Stimulated activated CD8-positive, alpha-beta memory T cell treated with anti-CD3 and anti-CD28 coated beads, Interleukin-12 subunit alpha, Interleukin-12 subunit beta, amount 100 ng/mL, for 1 hour (primary cell): ENCODE measurements at places on chromosomes 4 and X.

GRCh38 chr4:155566354-155566753 lies 100.3 kb upstream of the GUCY1A1 start:
- DNase-seq, result no peak

DNA sequence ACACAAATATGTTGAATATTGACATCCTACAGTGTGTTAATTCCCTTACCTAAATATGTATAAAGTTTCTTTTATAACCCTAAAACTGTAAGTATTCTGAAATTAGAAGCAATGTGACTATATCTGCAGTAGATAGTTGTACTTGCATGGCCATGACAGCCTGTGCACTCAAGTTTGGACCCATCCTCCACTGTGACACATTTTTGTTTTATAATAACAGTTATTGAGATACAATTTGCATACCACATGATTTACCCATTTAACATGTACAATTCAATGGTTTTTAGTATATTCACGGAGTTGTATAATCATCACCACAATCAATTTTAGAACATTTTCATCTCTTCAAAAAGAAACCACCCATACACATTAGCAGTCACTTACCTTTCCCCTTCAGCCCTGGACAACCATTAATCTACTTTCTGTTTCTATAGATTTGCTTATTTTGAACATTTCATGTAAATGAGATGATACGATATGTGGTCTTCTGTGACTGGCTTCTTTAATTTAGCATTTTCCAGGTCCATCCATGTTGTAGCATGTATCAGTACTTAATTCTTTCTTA lies 29.6 kb downstream of the HERC3 start:
- DNase-seq, result no peak

GRCh38 chrX:70480660-70481018 lies 36.0 kb downstream of the DLG3 start:
- no peak for DNase-seq

- no peak for DNase-seq
Observed at GRCh38 chr4:66556651-66557278, 886.5 kb upstream of the EPHA5 start.

DNA sequence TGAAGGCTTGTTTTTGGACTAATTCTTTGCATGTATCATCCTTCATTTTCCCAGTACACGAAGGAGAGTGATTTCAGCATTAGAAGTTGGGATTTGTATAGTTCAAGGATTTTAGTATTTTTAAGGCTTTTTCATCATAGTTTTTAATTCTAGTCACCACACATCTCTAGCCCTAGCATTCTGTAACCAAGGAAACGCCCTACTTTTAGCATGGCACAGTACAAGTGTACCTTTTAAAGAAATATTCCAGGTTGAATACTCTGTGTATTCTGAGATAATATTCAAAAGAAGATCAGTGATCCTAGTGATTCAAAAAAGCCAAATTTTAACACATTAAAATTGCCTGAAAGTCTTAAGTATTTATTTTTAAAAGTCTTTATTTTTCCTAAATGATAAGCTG lies 150.5 kb downstream of the RAP1GDS1 start:
- DNase-seq, result no peak

DNA sequence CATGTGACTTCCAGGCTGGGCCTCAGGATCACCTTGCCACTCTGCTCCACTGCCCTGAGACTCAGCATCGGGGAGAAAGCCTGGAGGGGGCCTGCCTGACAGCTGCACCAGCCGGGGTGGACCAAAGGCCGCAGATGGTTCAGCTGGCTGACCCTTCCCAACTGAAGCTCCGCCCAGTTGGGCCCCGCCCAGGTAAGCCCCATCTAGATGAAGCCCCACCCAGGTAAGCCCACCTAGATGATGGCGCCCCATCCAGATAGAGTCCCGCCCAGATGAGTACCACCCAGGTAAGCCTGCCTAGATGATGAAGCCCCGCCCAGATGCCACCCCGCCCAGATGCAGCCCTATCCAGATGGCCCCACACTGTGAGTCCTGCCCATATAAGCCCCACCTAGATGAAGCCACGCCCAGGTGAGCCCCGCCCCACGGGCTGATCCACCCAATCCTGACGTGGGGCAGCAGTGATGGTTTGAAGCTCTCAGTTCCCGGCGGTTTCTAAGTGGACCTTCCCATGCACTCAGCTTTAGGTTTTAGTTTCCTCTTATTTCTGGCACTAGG lies 10.0 kb downstream of the ZFYVE28 start:
- DNase-seq, result no peak

- DNase-seq, result no peak
Observed at GRCh38 chr4:86032476-86033022, 327.3 kb downstream of the MAPK10 start.

- no peak for DNase-seq
Observed at GRCh38 chr4:165621983-165622382, 243.2 kb downstream of the CPE start.

DNA sequence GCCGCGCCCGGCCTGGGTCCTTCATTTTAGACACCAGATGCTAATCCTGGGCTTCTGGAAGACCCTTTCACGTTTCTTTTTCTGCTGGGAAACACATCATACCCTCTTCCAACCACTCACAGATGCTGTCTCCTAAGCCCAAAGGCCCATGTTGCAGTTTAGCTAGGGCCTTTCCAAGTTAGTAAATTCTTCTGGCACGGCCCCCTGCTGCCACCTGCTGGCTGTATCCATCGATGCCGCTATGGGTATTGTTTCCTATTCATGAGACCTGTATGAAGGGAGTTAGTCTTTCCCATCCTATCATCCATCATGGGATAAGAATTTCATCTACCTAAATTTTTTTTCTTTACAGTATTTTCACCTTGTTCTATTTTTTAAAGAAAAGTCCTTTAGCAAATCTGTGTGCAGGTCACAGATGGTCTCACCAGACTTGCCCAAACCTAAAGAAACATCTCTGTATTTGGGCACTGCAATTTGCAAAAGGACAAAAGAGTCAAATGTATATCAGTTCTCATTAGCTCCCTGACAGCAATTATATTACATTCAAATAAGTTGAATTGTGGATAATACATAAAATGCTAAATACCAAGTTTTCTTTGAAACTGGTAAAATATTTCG lies 37.8 kb upstream of the SLC9A7 start:
- peak; percentile 34 for DNase-seq

- DNase-seq, result no peak
Observed at GRCh38 chr4:101835121-101835904, 44.8 kb downstream of the BANK1 start.

GRCh38 chrX:119734897-119735339 lies 23.5 kb upstream of the SOWAHD start:
- no peak for DNase-seq

DNA sequence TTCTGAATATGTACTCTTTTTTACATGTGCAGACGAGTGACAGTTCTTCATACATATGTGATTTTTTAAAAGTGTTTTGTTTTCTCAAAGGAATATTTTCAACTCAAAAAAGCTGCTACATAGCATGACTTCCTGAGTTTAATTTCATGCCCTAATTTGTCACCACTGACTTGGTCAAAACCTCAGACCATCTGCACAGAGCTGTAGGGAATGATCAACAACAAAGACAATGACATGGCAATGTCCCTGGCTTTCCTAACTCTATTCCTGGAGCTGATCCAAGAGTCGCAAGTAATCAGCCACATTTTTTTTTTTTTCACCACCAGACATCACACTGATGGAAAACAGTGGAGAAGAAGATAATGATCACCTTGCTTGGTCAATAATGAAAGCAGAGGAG lies 97.7 kb downstream of the TMA16 start:
- no peak for DNase-seq

- peak; percentile 41 for DNase-seq
Observed at GRCh38 chr4:56757821-56758411, 63.6 kb downstream of the SPINK2 start.
